NCI-H1105 treated with DMSO at 0.1 percent for 48 hours (cell line): ENCODE measurements at places on chromosomes 4 and X.

DNA sequence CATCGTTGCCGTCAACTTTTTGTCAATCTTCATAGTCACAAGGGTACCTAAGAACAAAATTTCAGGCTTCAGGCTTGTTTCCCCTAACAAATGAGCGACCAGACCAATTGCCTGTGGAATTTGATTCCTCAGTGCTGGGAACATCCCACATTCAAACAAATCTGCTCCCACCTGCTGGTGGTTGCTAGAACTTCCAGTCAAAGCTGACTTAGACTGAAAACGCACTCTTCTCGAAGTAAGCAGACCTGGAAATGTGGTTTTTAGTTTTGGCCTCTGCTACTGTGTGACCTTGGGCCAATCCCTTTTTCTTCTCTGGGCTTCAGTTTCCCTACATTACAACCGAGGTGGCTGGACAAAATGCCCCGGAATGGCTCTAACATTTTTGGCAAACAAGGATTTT lies 1.8 kb upstream of the GABRQ start:
- peak; percentile 67 for DNase-seq

- DNase-seq: no peak
Observed at GRCh38 chrX:74232859-74233258, 71.1 kb upstream of the ZCCHC13 start.

- DNase-seq: no peak
Observed at GRCh38 chr4:102601586-102602227, 100.5 kb downstream of the NFKB1 start.

DNA sequence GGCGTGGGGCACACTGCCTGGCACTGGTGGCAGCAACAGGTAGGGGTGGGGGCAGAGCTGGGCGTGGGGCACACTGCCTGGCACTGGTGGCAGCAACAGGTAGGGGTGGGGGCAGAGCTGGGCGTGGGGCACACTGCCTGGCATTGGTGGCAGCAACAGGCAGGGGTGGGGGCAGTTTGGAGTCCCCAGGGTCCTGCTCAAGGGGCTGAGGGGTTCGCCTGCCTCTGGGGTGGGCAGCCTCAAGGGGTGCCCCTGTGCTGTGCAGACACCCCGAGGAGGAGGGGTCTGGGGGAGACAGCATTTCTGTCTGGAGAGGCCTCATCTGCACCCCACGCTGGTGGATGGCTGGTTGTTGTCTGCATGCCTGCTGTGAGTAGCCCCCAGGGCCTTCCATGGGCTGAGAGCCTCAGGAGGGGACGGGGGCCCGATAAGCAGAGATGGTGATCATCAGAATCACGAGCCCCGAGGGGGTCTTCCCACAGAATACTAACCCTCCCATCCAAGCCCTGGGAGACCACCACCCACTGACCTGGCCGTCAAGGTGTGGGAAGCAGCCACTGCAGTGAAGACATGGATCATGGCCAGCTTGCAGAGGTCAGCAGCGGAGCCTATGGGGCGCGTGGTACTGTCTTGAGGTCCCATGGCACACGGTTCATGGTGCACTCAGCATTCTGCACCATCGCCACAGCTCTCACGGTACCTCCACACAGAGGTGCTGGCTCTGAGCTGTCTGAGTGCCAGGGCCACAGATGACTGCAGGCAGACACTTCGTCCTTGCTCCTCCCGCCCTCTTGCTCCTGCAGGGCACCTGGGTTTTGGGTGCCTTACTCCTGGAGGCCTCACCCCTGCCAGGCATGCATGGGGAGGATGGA lies 21.5 kb downstream of the NAT8L start:
- no peak for DNase-seq

DNA sequence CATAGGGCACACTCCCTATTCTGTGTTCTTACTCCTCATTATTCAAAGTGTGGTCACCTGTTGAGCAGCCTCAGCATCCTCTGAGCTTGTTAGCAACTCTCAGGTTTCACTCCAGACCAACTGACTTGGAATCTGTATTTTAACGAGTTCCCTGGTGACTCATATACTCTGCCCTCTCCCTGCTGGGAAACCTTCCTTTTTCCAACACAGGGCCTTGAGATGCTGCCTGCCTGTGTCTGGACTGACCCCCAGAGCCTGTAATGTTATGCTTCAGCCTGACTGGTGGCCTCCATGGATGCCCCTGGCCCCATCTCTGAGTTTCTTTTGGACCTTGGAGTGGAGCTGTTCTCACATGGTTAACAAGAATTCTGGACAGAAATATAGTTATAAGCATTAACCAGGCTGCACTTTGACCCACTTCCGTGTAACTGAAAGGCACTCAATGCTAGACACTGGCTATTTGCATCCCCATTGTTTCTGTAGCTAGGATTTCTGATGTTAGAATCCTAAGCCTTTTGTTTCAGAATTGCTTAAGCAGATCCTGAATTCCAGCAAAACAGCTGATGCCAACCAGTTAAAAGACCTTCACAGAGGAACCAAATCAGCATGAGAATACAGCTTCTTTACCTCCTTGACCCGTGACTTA lies 262.6 kb downstream of the STIM2 start:
- DNase-seq: no peak

- DNase-seq: no peak
Observed at GRCh38 chrX:104854188-104854587, 288.2 kb downstream of the IL1RAPL2 start.

GRCh38 chr4:79872738-79873137 lies 200.3 kb downstream of the ANTXR2 start:
- no peak for DNase-seq

DNA sequence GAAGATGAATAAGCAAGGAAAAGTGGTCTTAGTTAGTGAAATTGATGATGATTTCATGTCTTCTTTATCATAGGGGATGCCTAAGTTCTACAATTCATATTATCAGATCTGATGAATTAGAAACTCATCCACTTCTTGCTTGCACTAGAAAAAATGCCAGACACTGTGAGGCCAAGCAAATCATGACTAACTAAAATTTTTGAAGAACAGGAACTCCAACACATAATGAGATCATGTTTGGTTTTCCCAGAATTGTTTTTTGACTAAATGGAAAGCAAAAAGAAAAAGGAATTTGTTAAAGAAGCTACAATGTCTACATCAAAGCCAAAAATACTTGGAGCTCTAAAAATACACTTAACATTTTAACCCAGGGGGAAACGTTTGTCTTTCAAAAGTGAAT lies 120.4 kb downstream of the ARSF start:
- no peak for DNase-seq

- DNase-seq: no peak
Observed at GRCh38 chr4:167136270-167136669, 98.0 kb downstream of the SPOCK3 start.

GRCh38 chr4:145299380-145300076 lies 119.1 kb upstream of the OTUD4 start:
- DNase-seq: no peak

- DNase-seq: no peak
Observed at GRCh38 chr4:88911246-88912212, 145.5 kb downstream of the FAM13A start.

GRCh38 chr4:107804956-107805355 lies 19.8 kb upstream of the SGMS2 start:
- DNase-seq: no peak

DNA sequence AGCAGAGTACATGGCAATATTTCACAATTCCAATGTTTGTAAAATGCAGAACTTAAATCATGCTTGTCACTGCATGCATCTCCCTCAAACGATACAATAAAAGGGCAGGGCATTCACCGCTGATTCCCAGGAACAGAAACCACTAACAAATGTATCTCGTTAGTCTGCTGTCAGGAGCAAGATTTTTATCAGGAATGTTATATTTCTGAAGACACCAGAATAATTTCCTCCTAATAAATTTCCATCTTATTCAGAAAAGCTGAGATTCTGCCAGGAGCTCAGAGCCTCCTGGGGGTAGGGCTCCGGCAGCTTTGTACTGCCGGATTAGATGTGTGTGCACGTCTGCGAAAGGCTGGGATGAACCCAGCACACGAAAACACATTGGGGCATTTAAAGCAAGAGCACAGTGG lies 54.0 kb upstream of the LDB2 start:
- DNase-seq: no peak

GRCh38 chr4:168743601-168744000 lies 246.7 kb downstream of the PALLD start:
- no peak for DNase-seq

- DNase-seq: no peak
Observed at GRCh38 chr4:157184300-157184699, 36.2 kb upstream of the GRIA2 start.

DNA sequence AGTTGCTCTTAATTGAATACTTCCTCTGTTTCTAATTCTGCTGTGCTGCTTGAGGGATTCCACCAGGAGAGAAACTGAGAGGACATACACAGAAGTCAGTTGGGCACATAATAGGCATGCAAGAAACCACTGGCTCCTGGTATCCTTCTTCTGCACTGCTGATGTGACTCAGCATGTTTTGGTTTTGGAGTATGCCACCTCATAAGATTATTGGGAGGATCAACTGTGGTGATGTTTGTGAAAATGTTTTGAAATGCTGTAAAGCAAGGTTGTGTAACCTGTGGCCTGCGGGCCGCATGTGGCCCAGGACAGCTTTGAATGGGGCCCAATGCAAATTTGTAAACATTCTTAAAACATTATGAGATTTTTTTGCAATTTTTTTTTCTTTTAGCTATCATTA lies 119.6 kb downstream of the GATB start:
- DNase-seq: no peak

- DNase-seq: no peak
Observed at GRCh38 chr4:13322681-13323101, 161.4 kb downstream of the RAB28 start.

- no peak for DNase-seq
Observed at GRCh38 chrX:45518552-45518951, 317.9 kb upstream of the DIPK2B start.

GRCh38 chrX:71301195-71301924 lies at the start of gene ITGB1BP2:
Gene ITGB1BP2 (plus strand): TSS chrX:71301750. CDS start chrX:71301807, 57 bp downstream.
- DNase-seq: peak; percentile 9

DNA sequence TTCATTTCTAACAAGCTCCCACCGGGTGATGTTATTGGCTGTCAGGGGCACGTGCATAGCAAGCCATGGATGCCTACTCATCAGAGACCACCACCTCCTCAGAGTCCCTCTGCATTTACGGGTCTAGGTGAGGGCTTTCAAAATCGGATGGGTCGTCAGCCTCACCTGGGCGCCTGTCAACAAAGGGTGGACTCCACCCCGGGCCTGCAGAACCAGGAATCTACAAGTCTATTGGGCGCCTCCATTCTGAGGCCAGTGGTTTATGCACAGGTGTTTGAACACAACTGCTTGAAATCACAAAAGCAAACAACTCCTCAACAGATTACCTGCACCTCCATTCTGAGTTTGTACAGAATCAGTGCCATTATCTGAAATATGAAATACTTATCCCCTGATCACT lies 318.9 kb downstream of the PTTG2 start:
- no peak for DNase-seq

GRCh38 chrX:57155171-57155570 lies 18.0 kb upstream of the SPIN2A start:
- DNase-seq: no peak

DNA sequence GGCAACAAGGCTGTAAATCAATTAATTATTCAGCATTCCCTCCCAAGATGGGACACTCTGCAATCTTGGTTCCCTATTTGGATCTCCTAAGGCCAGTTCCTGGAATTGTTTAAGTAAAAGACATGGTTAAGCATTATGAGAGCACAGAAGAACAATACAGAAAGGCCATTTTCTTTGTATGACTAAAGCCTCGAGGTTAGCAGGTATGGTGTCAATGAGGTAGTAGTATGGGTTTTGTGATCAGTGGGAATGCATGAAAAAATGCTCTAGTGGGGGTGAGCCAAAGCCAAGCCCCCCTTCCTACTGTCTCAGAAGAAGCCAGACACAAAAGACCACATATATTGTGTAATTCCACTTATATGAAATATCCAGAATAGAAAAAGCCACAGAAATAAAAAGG lies 61.7 kb upstream of the S100G start:
- DNase-seq: no peak

DNA sequence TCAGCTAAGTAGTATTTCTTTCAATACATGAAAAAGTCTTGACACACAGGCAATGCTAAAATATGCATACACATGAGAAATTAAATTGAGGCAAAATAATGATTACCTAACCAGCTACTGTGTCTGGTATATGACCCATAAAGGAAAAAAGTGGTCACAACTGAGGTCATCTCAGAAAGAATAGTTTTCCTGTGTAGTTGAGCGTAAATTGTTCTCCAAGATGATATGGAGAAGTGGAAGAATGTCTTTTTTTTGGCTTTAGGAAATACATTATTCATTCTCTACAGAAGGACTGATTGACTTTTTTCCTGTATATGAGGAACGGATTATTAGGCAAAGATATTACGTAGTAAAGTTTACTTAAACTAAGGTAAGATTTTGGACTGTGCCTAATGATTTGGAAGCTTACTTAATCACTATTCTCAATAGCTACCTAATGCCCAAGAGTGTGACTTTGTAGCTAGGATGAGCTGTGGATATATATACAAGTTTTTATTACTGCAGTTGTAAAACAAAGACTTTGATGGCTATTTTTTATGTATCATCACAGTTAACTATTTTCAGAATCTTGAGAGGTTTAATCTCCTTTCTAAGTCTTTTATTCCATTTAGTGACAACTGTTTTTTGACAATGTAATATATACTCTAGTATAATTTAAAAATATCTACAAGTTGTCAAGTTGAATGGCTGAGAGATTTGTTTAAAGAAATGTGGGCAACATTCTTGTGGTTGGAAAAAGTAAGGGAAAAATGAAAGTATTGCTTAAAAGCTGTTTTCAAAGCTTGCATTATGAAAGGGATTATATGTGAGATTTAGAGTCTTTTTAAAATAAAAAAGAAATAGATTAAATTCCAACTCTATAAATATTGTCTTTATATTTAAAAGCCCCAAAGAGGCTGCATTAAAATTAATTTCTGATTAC lies 100.2 kb downstream of the PDLIM5 start:
- no peak for DNase-seq

DNA sequence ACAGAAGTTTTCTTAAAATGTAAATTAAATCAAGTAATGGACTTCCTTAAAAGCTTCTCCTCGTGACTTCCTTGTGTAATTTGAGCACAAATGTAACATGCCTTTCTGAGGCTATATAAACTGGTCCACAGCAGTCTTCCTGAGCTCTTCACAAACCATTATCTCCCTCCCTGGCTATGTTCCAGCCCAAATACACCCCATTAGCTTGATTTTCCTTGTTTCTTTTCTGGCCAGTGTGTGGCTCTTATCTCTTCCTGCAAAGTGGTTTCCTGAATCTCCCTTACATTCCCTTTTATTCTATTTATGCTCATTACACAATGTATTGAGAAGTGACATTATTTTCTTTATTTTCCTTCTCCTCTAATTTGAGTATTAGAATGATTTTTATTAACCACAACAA lies 1085.3 kb upstream of the PCDH10 start:
- DNase-seq: peak; percentile 59

GRCh38 chrX:50691820-50692219 lies 122.2 kb downstream of the SHROOM4 start:
- peak; percentile 4 for DNase-seq
